Adipocyte (in vitro differentiated cells): ENCODE measurements at places on chromosomes 7 and 10.

DNA sequence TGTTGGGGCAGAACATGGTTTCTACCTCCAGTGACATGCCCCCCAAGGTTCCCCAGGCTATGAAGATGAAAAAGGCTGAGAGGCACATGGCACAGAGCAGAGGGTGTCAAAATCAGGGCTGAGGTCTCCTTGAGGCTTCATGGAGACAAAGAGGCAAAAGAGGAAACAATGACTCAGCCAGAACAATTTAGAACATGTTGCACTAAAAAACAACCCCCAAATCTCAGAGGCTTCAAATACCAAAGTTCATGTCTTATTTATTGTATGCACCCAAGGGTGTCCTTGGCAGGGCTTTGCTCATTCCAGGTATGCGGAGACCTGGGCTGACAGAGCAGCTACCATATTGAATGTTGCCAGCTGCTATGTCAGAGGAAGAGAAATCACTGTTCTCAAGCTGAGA, 964.1 kb downstream of the GRID1 start:
- DNase-seq = no peak

DNA sequence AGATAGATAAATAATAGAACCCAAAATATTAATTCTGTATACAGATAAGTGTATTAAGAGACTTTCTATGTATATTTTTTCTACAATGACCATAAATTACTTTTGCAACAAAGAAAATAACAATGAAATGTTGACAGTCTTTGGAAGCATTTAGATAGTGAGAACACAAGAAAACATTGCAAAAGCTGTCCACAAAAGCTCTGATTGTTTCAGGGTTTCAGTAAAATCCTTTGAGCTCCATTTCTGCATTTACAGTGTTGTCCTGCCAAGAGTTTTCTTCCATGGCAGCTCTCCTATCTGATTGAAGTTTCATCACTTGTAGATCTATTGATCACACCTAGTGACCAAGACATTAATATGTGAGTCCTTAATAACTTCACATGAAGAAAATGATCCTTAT, 321.8 kb downstream of the GPR37 start:
- no peak for DNase-seq

GRCh38 chr10:133212853-133213494, 17.0 kb upstream of the UTF1 start:
- no peak for DNase-seq

DNA sequence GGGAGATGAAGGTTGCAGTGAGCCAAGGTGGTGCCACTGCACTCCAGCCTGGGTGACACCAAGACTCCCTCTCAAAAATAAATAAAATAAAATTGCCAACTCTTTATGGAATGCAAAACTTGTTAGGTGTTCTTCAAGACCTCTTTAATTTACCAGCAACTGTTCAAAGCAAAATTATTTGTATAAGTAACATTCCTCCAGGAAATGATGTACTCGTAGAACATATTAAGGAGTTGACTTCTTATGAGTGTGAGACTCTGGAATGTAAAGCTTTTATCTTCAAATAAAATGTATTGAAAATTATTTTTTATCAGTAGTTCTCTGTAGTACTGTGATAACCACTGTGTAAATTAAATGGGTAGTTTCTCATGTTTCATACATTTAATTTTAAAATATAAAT, 94.4 kb downstream of the CYP51A1 start:
- no peak for DNase-seq

GRCh38 chr10:93148476-93148875, 74.8 kb downstream of the CYP26A1 start:
- no peak for DNase-seq

GRCh38 chr10:60362461-60362860, 27.2 kb downstream of the ANK3 start:
- DNase-seq = no peak
